Fibroblast of upper back skin (primary cell): ENCODE measurements at places on chromosomes 3 and 15.

- peak; percentile 17 for DNase-seq
These were observed 272.1 kb downstream of the BBX start for GRCh38 chr3:107794664-107795443.

DNA sequence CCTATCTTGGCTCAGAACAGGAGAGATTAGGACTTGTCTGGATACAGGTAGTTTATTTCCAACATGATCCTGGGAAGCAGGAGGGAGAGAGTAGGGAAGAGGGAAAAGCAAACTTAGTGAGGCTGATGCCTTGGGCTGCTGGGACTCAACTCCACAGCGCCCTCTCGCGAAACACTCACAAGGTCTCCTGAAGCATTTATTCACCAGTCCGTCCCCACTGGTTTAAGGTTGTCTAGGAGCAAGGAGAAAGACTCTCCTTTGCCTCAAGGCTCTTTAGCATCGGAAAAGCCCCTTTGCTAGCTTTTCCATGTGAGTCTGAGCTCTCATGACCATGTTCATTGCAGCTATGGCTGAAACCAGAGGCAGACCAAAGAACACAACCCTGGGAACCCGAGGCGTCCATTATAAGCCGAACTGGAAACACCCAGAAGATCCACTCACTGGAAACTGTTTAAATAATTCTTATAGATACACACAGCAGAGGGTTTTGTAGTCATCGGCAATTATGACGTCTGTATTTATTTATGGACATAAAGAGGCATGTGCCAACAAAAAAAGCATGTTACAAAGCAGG, 244.5 kb downstream of the CD47 start:
- DNase-seq = peak; percentile 59

GRCh38 chr3:172648747-172649146, 62.1 kb downstream of the NCEH1 start:
- DNase-seq = peak; percentile 46

GRCh38 chr3:131616719-131617118, 113.9 kb upstream of the MRPL3 start:
- DNase-seq = no peak

GRCh38 chr3:45690336-45691035, 1.3 kb downstream of the SACM1L start:
- no peak for DNase-seq

DNA sequence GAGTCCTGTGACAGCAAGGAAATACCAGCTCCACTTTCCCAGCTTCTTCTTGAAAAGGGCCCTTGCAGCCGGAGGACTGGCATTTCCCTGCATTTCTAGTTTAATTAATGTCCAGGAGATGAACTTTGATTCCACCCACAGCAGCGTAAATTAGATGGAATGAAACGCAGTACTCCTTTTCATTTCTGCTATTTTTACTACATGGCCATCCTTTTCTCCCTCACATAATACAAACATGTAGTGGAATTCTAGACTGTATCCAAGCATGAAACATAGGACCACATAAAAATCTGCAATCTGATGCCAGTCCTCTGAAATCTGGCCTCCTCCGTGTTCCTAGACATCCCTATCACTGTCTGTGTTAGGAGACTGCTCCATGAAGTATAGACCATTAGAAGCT, 403.2 kb downstream of the NR2F2 start:
- DNase-seq = no peak

DNA sequence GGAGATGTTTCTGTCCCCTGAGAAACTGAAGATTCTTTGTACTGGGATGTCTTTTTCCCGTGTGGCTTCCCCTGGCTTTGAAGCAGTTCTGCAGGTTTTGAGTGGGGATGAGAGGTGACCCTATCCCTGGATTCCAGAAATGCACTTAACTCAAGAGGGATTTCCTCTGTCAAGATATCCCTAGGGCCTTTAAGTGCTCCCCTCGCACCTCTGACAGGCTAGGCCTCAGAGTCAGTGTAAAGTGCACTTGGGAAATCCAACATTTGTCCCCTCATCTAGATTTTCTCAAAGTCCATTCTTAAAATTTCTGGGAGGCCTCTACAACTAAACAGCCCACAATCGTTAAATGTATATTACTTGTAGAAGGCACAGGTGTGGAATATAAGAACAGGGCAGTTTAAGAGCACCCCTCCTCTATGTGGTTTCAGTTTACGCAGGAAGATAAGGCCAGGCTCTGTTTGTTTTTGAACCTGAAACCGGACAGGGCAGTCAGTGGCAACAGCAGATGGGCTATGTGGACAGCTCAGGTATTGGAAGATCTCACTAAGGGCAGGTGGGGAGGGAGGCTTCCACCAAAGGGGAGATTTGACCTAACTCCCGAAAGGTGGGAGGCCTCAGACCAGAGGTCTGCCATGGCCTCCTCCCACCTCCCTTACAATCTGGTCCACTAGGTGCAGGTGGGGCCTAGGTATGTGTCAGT, 4.8 kb downstream of the C3orf52 start:
- no peak for DNase-seq

GRCh38 chr3:122305818-122306621, 19.0 kb upstream of the CSTA start:
- DNase-seq = no peak

- peak; percentile 79 for DNase-seq
These were observed 4.2 kb downstream of the FURIN start for GRCh38 chr15:90872486-90873184.

DNA sequence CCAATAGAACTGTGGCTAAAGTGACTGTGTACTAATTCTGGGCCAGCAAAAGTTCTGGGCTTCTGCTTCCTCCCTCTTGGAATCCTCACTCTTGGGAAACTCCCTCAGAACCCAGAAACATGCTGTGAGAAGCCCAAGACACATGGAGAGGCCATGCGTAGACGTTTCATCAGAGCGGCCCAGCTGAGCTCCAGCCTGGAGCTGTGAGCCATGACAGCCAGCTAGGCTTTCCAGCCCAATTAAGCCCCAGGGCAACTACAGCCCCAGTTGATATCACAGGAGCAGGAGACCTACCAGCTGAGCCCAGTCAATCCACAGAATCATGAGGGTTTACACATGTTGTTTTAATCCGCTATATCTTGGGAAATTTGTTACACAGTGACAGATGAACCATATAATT, 43.6 kb upstream of the CNOT10 start:
- DNase-seq = no peak

DNA sequence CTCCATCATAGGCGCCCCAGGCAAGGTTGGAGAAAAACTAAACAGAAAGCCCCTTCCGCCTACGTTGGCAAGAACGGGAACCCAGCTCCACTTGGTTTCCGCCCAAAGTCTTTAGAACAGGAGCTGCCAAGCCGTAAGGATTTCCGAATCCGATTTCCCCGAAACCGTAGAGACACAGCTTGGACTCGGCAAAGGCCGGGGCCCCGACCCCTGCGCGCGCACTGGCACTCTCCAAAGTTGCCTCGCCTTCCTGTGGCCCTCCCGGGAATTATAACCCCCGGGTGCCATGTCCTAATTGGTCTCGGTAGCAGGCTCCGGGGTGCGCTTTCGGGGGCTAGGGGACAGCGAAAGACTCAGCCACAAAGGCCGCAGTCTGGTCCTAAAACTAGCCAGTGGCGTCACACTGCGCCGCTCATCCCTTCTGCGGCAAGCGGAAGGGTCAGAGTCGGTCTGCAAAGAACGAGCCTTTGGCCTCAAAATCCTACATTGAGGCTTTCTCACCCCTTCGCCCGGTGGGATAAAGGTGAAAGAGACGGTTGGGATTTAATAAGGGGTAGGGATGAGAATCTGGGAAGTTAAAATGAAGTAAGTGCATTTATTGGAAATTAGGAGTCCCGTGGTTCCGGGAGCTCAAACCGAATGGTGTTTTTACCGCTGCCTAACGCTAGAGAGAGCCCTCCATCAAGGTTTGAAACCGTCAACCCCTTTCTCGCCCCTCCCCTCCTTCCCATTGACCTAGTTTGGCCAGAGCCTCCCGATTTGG, 6.8 kb downstream of the BCL6 start:
- DNase-seq = peak; percentile 91

DNA sequence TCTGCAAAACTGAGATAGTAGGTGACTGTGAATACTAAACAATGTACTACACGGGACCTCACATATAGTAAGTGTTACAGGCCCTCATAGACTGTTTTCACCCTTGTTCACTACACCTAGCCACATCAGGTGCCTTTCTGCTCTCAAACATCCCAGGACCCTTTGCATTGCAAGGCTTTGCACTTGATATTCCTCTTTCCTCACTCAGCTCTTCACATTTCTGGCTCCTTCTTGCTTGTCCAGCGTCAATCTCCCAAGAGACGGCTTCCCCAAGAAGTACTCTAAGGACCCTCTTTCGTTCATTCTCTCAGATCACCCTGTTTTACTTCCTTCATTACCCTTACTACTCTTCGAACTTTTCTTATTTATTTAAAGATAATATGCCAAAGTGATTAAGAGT, 10.0 kb downstream of the DENND4A start:
- DNase-seq = no peak

DNA sequence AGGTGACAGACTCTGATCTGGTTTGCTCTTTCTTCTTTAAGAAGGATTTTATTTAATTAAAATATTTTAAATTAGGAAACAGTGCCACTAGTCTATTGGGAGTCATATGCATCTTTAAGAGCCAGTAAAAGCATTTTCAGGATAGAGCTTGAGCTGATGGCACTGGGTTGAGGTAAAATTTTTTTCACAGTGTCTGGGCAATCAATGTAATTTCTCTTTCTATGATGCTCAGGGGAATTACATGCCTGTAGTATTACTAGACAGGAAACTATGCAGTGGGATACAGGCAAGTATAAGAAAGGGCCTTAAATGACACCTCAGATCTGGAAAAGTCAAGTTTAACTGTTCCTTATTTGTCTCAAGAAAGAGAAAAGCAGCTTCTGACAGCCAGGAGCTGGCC, 76.4 kb downstream of the GAP43 start:
- peak; percentile 87 for DNase-seq

- DNase-seq = no peak
These were observed 37.4 kb downstream of the THBS1 start for GRCh38 chr15:39618063-39618823.

DNA sequence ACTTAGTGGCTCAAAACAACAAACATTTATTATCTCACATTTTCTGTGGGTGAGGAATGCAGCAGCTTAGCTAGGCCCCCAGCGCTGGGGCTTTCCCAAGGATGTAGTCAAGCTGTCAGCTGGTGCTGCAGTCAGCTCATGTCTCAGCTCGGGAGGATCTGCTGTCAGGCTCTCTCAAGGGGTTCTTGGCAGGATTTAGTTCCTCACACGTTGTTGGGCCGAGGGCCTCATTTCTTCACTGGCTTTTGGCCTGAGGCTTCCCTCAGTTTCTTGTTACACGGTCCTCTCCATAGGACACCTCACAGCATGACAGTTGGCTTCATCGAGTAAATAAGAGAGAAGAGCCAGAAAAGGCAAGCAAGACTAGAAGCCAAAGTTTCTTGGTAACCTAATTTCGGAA, 13.7 kb upstream of the U2SURP start:
- no peak for DNase-seq
